ENCODE measurements at places on chromosomes 11 and 22.

- DNase-seq: peak; percentile 9
These were observed 69.7 kb downstream of the PRSS23 start for GRCh38 chr11:86869966-86870570.

- no peak for DNase-seq
These were observed 342.7 kb downstream of the TENM4 start for GRCh38 chr11:79098146-79098545.

- DNase-seq: no peak
These were observed 19.7 kb downstream of the NNMT start for GRCh38 chr11:114315749-114316368.

DNA sequence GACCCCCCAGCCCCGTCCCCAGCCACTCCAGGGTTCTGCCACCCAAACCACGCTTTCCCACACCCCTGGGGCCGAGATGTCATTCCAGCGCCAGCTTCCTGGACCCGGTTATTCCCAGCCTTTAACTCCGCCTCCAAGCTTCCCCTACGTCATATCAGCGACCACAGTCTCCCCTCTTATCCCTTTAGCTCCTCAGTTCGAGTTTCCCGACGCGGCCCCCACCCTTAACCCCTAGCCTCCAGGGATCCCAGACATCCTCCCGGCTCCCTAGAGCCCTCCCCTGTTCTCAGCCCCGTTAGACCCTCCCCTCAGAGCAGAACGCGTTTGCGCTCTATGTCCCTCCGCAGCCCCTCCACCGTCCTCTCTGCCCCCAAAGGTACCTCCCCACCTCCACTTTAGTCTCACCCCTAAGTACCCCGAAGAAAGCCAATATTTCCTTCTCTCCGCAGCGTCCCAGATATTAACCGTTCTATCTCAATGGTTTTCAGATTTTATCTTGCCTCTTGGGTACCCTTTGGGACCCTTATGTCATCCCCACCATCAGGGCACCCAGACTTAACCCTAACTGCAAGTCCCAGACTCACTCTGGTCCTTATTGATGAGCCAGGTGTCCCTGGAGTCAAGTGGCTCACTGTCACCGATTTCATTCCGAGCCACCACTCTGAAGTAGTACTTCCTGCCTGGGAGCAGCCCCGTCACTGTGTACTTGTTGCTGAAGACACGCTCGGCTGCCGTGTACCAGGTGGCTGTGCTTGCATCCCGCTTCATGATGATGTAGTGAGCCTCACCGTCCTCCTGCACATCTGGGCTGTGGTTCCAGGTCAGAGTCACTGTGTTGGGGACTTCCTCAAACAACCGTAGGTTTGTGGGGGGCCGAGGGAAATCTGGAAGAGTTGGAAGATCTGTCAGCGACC is 8.0 kb downstream of the TMEM86A start:
- no peak for DNase-seq

DNA sequence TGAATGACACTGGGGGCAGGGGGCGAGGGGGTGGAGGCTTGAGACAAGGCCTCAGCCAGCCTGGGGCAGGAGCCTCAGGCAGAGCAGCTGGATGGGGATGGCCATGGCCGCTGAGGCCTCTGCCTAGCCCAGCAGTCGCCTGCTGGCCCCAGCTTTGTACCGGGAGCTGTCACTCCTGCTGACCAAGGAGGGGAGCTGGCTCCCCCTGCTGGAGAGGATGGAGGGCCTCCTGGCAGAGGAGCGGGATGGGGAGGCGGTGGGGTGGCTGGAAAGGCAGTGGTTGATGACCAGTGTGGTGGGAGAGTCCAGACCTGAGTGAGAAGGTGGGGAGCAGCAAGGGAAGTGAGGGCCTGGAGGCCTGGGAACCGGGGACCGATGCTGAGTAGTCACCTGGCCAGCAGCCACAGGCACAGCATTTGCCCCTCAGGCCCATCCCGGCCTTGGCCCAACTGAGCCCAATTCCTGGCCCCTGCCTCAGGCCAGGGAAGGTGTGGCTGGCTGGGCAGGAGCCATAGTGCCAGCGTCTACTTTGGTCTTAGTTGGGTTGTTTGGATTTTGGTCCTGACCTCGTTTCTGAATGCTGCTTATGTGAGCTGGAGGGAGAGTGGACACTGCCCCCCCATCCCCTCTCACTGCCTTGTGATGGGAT is 6.0 kb upstream of the SUSD2 start:
- peak; percentile 11 for DNase-seq

DNA sequence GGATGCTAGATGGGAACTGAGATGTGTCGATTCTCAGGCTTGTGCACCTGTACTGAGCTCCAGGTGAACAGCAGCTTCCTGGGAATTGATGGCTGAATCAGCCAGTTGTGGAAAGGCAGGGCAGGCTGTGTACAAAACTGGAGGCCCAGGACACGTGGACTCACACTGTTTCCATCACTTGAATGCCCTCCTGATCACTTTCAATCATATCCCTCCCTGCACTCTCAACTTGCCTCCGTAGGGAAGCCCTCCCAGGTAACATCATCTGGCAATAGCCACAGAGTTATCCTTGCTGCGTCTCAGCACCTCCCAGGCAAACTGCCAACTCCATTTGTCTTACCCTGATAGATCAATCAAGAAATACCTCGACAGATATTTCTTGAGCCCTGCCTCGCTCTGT is 10.1 kb downstream of the FAM83F start:
- no peak for DNase-seq

- no peak for DNase-seq
These were observed 11.5 kb downstream of the PMM1 start for GRCh38 chr22:41578114-41578513.

DNA sequence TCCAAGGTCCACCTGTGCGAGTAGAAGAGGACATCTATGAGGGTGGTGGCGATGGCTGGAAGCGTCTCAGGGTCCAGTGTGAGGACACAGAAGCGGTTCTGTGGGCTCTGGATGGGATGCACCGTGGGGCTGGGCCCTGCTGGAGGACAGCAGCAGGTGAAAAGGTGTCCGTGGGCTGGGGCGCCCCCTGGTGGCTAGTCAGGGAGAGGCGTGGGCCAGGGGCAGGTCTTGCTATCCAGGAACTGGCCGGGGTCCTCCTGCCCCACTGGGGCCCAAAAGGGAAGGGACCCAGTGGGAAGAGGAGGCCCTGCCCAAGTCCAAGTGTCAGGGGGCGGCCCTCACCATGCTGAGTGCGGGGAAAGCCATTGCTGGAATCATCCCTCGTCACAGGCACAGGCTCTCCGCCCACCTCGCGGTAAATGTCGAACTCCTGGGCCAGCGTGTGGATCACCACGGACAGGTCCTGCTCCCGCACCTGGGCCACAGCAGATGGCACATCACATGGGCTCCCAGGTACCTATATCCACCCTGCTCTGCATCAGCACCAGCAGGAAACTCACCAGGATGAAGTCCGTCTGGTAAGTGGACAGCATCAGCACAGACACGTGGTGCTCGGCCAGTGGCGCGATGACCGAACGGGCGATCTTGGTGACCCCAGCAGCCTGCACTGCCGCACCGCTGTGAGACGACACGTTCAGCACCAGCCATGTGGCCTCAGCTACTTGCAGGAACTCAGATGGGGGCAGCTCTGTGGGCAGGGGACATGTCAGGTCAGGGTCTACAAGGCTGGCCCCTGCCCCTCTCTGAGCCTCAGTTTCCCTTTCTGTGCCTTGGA is 2.3 kb downstream of the CASTOR1 start:
- DNase-seq: peak; percentile 51

DNA sequence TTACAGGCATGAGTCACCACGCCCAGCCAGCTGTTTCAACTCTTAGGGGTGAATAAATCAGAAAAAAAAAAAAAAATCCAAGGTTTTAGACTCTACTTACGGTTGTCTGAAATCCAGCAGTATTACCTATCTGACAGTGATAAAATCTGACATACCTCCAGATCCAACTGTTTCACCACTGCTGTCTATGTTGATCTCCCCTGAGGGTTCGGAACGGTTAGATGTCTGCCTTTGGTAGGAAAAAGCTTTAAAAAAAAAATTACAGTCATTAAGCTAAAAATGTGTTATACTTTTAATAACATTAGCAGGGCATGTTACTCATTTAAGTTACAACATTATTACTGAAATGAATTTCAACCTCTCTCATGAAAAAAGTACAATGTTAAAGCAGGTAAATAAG is 21.1 kb downstream of the NCAPD3 start:
- DNase-seq: no peak

- no peak for DNase-seq
These were observed 21.0 kb upstream of the PPP6R3 start for GRCh38 chr11:68439355-68440065.

DNA sequence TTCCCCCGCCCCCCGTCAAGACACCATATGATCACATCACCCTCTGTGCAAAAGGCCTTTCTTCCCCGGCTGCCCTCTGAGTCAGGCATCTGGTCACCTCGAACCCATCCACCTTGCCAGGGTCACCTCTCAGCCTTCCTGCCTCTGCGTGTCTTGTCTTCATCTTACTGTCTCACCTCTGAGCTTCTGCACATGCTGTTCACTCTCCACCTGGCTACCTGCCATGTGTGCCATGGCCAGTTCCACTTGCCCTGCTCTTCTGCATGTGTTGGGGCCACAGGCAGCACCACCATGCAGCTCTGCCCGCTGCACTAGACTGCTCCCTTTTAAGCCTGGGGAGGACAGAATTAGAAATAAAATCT is 9.8 kb downstream of the ZNF74 start:
- no peak for DNase-seq

DNA sequence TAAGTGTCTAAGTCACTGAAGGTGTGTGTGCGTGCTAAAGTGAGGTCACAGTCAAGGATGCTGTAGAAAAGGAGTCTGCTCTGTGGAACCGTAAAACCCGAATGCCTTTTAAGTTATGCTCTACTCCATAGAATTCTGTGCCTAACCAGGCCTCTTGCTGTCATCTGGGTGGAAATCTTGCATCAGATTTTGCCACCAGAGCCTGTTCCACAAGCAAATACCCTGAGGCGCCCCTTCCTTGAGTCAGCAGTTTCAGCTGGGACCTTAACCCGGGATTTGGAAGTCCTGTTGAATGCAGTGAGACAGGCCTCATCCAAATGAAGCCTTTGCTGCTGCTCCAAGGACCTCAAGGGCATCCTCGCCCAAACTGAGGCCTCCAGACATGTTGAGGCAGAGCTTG is 109.8 kb downstream of the WNT11 start:
- DNase-seq: no peak

DNA sequence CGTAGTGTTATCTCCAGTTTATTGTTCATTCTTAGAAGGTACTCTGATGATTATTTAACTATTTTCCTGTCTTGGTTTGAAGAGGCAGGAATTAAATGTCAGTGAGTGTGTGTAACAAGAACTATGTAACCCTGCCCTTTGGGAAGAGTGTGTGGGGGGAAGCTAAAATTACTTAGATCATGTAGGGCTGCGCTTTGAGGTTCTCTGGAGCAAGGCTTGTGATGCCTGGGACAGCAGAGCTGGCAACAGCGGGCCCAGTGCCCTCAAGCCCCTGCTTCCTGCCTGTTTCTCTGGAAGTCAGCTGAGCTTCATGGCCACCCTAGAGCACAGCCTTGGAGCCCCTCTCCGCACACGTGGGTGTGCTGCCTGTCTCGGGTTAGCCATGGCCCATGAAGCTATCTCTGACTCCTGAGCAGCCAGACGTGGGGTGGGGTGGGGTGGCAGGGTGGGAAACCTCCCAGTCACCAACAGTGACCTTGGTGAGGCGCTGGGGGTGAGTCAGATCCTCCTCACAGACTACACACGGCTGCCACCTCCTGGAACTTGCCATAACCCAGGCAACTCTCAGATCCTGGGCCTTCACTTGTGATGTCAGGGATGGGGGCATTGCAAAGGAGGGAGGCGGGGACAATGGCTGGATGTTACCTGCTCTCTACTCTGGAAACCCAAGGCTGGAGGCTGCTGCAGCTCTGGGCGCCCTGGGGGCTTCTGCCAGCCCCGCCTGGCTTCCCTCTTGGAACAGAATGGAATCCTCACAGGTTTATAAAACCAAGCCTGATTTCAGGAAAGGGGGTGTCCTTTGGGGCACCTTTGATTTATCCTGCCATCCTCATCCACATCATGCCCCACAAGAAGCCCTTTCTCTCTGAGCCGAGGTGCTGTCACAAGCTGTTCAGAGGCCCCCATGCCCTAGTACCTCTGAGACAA is 88.6 kb downstream of the SNX19 start:
- DNase-seq: peak; percentile 82

GRCh38 chr11:71499546-71499945 is 27.5 kb upstream of the KRTAP5-7 start:
- no peak for DNase-seq

- DNase-seq: no peak
These were observed 59.0 kb downstream of the MYH9 start for GRCh38 chr22:36328635-36329253.

DNA sequence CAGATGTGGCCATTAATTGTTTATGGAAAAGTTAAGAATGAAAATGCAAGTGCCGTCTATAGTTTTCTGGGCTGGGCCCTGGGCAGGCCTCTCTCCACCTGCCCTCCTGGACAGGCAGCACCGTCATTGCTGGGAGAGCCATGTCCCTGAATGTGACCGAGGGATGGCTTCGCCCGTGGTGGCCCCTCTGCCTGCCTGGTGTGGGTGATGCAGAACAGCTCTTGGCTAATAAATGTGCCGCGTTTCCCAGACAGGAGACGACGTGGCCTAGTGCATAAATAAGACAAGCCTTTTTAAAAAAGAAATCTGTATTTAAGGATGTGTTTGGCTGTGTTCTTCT is 407.3 kb downstream of the TBC1D22A start:
- DNase-seq: no peak

- no peak for DNase-seq
These were observed 7.5 kb downstream of the HMBS start for GRCh38 chr11:119091966-119092879.

GRCh38 chr22:31742115-31742514 is 7.8 kb downstream of the PRR14L start:
- DNase-seq: no peak

- no peak for DNase-seq
These were observed 55.1 kb downstream of the ARHGEF12 start for GRCh38 chr11:120391292-120391691.

DNA sequence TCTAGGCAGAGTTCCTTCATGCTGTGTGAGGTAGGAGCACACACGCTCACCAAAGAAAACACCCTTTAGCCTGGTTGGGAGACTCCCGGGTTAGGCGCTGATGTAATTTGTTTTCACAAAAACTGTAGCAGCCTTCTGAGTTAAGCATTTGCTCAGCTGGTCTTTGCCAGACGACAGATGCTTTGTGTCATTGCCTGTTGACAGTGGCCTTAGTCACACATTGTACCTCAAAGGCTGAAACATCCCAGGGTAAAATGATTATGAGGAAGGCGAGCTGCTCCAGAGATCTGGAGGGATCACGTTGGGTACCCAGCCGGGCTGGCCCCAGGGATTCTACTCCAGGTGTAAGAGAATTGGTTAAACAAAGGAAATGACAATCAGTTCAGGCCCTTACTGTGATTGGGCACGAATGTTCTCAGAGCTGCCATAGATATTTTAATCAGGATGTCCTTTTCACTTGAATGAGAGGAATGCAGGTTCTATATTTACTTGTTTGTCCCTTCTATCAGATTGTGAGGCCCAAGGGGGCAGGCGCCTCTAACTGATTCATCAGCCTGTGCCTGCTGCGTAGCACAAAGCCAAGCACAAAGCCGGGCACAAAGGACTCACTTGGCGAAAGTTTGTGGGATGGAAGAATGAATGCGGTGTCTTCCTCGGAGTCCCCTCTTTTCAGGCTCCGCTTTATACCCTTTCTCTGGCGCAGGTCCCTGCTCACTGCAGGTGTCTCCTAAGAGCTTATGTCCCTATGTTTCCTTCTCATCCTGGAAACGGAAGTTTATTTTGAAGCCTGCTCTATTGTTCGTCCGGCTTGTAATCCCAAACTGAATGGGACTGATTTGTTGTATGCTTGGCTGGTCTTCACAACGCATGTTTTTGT is 47.1 kb downstream of the ADM start:
- DNase-seq: no peak

All from NK-92 treated with Interleukin-12 subunit alpha and Interleukin-12 subunit beta, amount 100 ng/mL, for 24 hours (cell line).